Panc1 (cell line): ENCODE measurements at places on chromosomes 4 and X.

GRCh38 chr4:184587221-184587620, 62.0 kb downstream of the CASP3 start:
- DNase-seq, result no peak

GRCh38 chr4:95985791-95986550, 146.1 kb downstream of the PDHA2 start:
- no peak for DNase-seq

GRCh38 chr4:6364581-6364980, 94.9 kb downstream of the WFS1 start:
- DNase-seq, result no peak

- no peak for DNase-seq
Measured at GRCh38 chr4:163988865-163989264, 494.4 kb downstream of the TMA16 start.
